ENCODE measurements at places on chromosomes 6 and 20.

- DNase-seq, result no peak
Measured at GRCh38 chr6:96468681-96469224, 52.9 kb upstream of the UFL1 start.

DNA sequence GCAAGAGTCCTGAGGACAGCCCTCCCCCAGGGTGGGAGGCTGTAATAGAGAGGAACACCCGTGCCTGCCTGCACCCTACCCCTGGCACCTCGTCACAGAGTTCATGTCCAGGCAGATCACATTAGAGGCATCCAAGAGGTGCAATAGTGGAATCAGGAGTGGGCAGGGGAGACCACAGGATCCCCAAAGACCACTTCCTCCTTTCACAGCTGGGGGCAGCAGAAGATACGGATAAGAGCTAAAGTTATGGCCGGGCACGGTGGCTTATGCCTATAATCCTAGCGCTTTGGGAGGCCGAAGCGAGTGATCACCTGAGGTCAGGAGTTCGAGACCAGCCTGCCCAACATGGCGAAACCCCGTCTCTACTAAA, 1.5 kb upstream of the CAPN11 start:
- no peak for DNase-seq

DNA sequence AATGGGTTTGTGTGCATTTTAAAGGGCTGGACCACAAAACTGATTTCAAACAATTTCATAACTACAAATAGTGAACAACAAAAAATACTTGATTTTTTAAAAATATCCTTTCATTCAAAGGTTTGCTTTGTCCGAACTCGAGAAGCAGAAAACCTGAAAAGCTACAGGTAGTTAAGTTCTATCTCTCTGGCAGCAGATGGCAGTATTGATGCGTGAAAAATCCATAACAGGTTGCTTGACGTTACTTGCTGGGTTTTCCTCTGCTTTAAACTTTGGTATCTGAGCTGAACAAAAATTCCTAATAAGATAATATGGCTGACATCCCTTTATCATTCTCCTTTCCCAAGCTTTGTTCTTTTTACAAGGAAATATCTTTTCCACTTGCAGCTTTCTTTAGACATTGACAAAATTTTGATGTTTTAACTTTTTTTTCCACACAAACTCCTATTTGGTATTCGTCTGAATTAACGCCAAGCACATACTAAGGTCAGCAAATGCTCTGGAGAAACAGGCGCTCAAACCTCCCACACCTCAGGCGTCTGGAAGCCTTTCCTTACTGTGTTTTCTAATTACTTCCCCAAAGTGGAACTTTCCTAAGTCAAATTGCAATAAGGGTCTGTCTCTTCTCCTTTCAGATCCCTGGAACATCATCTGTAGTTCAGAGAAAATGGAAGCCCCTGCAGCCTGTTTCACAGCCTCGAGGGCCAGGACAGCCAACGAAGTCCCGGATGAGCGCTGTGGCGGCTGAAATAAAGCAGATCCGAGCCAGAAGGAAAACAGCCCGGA, 50.3 kb upstream of the GFRAL start:
- peak; percentile 48 for DNase-seq

DNA sequence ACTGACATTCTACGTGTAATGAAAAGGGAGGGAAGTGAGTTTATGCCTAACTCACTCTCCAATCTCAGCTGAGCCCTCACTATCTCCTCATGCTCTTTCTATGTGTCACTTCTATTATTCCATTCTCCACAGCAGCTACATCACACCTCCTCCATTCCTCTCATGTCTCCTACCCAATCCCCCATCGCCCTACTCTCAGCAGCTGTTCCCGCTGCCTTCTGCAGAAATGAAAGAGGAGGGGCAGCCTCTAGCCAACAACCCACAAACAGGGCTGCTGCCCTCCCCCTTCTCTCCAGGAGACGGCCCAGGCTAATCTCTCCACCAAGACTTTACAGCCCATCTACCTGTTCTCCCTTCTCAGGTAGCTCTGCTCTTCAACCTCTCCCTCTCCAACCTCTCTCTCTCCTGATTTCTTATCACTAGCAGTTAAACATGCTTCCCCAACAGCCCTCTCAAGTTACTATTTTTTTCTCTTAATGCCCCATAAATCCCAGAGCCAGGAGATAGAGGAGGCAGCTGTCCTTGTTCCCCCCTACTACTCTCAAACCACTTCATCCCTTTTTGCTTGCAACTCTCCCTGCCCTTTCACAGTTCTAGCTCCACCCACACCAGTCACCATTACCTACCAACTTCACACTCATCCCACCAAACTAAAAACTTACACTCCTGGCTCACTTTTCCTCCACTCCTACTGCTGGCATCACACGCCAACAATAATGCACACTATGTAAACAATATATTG, 136.5 kb downstream of the BTBD9 start:
- DNase-seq, result peak; percentile 15

- no peak for DNase-seq
Measured at GRCh38 chr6:97029552-97029951, 105.0 kb downstream of the KLHL32 start.

GRCh38 chr20:2914160-2914559, 40.9 kb downstream of the PTPRA start:
- DNase-seq, result no peak

- DNase-seq, result peak; percentile 33
Measured at GRCh38 chr20:35368666-35369423, 42.9 kb downstream of the UQCC1 start.

DNA sequence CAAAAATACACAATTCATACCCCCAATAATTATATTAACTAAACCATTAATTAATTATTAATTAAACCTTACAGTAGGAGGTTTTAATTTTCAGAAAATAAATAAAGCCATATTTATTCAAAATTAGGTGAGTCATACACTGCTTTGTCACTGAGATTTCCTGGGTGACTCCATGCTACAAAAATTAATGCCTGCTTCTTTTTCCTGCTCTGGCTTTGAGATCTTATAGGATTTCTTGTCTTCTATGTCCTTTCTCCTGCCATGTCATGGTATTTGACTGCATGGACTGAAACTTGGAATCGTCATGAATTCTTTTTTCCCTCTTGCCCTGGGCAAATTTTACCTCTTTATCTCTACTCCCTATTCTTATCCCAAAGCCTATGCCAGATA, 133.2 kb downstream of the PHACTR1 start:
- no peak for DNase-seq

- DNase-seq, result no peak
Measured at GRCh38 chr6:131654326-131654725, 17.2 kb downstream of the ENPP3 start.

GRCh38 chr6:40152701-40153436, 218.6 kb upstream of the MOCS1 start:
- no peak for DNase-seq

- DNase-seq, result no peak
Measured at GRCh38 chr6:106783640-106784566, 154.5 kb downstream of the QRSL1 start.

GRCh38 chr6:144655376-144655775, 370.2 kb downstream of the UTRN start:
- DNase-seq, result no peak

GRCh38 chr6:80170433-80170832, 64.0 kb downstream of the BCKDHB start:
- no peak for DNase-seq

DNA sequence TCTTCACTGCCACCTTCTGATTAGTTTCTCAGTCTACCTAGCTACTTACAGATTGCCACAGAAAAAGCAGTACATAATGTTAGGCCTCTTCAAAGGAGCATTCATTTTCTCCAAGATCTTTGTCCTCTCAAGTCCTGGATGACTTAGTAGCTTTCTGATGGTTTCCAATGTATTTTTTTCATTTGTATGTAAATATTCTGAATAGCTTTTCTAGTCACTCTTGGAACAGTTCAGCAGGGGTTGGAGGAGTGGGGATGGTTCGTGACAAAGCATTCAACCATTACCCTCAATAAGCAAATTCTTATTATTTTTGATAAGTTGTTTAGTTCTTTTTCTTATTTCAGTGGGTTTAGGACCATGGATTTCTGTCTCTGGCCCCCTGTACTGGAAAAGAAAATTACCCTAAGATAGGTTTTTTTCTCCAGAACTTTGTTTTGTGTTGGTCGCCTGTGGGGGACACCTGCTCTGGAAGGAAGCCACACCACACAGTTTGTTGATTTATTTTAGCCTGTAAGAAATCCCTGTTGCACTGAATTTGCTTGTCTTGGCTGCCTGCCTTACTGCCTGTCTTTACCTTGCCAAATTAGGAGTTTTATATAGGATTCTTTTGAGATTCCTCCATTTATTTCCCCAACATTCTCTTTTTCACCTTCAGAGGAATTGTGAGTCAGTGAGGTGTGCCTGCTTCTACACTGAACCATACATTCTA, 247.9 kb downstream of the RFPL4B start:
- no peak for DNase-seq

DNA sequence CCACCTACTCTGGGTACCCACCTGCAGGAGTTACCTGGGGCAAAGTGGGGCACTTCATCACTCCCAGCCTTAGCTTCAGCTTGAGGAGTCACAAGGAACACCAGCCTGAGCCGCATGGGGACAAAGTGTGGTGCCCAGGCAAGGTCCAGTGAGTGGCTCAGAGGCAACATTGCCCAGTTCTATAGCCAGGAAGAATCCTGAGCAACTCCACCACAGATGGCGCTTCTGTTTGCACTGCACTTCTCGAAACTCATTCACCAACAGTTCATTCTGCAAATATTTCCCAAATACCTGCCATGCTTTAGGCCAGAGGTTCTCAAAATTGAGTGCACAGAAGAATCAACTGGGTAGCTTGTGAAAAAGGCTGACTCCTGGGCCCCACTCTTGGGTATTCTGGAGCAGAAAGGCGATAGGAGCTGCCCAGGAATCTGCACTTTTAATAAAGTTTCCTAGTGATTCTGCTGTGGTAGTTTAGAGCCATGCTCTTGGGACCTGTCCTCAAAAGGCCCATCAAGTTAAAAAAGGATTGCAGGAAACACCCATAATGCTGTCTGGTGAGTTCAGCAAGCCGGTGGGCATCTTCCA, 83.1 kb downstream of the VEGFA start:
- no peak for DNase-seq

DNA sequence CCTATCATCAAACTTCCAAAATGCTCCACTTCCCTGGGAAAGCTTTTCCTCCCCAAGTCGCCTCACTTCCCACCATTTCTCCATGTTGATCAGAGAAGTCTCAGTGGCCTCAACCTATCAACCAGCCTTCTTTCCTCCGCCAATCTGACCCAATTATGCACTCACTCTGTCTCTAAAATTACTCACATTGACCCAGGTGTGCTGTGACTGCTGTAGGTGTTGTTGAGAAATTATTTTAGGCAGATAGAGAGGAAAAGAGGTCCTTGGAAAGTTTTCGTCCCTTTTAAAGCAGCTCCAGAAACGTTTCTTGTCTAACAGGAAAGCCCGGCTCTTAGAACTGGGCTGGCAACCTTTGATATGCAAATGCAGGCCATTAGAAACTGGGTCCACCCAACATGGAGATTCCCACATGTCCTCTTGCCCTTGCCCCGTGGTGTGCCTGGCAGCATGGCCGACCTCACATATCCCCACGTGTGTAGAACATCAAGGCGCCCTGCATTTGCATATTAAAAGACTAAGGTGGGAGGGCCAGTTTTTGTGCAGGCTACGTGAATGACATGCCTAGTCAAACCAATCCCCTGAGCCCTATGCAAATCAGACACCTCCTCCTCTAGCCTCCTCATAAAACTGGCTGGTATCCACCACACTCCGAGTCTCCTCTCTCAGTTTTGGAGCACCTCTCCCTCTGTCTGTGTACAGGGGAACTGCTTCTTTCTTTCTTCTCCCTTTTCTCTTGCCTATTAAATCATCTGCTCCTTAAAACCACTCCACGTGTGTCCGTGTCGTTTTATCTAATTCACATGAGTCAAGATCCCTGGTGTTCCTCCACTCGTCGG, 12.9 kb downstream of the IPCEF1 start:
- DNase-seq, result peak; percentile 69

- no peak for DNase-seq
Measured at GRCh38 chr6:21845018-21845417, 251.5 kb downstream of the SOX4 start.

- DNase-seq, result no peak
Measured at GRCh38 chr6:135261872-135262725, 81.0 kb downstream of the MYB start.

DNA sequence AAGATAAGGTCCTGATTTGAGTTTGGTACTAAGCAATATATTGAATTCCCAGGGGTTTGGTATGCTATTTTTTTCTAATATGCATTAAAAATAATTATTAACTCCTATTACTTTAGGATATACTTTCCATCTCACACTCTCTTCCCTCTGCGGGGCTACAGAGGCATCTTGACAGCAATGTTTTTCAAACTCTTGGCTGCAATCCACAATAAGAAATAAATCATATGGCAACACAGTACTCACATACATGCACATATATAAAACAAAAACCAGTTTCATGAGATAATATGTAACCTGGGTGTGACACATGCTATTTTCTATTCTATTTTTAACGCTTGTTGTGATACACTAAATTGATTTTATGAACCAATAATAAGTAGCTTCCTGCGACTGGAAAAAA, 189.5 kb downstream of the UNC5CL start:
- no peak for DNase-seq

- no peak for DNase-seq
Measured at GRCh38 chr6:160085713-160086505, 35.7 kb upstream of the SLC22A1 start.

DNA sequence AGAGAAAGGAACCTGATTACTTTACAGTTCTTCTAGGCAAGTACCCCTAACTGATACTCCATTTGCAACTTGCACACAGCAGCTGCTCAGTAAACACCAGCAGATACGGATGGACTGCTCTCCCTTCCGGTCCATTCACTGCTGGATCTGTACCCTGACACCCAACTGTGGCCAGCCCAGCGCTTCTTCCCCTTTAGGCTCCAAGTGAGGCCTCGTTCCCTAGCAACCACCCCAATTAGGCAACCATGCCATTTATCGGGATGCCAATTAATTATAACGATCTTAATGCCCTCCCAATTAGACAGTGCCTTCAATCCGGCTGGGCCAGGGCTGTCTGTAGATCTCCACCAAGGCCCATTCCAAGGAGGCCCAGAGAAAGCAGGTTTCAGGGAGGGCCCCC, 3.2 kb downstream of the SULF2 start:
- no peak for DNase-seq

DNA sequence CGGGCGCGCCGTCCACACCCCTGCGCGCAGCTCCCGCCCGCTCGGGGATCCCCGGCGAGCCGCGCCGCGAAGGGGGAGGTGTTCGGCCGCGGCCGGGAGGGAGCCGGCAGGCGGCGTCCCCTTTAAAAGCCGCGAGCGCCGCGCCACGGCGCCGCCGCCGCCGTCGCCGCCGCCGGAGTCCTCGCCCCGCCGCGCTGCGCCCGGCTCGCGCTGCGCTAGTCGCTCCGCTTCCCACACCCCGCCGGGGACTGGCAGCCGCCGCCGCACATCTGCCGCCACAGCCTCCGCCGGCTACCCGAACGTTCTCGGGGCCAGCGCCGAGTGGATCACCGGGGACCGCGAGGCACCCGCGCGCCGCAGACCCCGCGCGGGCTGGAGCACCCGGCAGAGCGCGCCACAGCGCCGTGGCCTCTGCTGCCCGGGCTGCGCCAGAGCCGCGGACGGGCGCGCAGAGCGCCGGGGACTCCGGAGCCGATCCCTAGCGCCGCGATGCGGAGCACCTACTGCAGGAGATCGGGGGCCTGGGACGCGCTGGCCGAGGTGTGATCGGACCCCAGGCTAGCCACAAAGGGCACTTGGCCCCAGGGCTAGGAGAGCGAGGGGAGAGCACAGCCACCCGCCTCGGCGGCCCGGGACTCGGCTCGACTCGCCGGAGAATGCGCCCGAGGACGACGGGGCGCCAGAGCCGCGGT, at the start of gene BMP2:
Gene BMP2 (plus strand): TSS at position 151 of the 692 bp plus-strand sequence. CDS start 2,441 bp downstream, outside the sequence.
- DNase-seq, result peak; percentile 58

Data from iPS-NIHi11 (cell line).